WTC11 (cell line): ENCODE measurements at places on chromosomes 3 and 15. TPM values are rescaled to one million over a fixed set of nuclear protein-coding genes. Genes with fewer than 3 reads are reported as not detected.

GRCh38 chr15:101458908-101459578, 30.5 kb downstream of the PCSK6 start:
- H3K36me3 ChIP-seq, result no peaks in the 10 kb centered on the region
- no peak overlapping the region for H3K4me3 ChIP-seq
- H3K4me1 ChIP-seq, result peaks cover 8% of the 10 kb centered on the region
- DNase-seq, result no peak
- H3K27me3 ChIP-seq, result no peaks in the 10 kb centered on the region
- H3K27ac ChIP-seq, result no peak overlapping the region

DNA sequence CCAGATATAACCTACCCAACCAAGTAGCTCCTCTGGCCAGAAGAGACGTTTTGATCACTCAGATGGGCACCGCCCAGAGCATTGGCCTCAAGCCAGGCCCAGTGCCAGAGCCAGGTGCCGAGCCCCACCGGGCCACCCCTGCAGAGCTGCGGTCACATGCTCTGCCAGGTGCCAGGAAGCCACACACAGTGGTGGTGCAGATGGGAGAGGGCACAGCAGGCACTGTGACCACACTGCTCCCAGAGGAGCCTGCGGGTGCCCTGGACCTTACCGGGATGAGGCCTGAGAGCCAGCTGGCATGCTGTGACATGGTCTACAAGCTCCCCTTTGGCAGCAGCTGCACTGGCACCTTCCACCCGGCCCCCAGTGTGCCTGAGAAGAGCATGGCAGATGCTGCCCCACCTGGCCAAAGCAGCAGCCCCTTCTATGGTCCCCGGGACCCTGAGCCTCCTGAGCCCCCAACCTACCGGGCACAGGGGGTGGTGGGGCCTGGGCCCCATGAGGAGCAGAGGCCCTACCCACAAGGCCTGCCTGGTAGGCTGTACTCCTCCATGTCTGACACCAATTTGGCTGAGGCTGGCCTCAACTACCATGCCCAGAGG, 19.1 kb upstream of the APEH start:
- no peak overlapping the region for H3K4me3 ChIP-seq
- H3K27ac ChIP-seq, result no peak overlapping the region
- no peaks in the 10 kb centered on the region for H3K36me3 ChIP-seq
- no peaks in the 10 kb centered on the region for H3K27me3 ChIP-seq
- H3K4me1 ChIP-seq, result no peaks in the 10 kb centered on the region

- peaks cover 2% of the 10 kb centered on the region; the same call in 1 of the 2 replicates for H3K27me3 ChIP-seq
- no peaks in the 10 kb centered on the region for H3K36me3 ChIP-seq
- DNase-seq, result no peak
- H3K27ac ChIP-seq, result no peak overlapping the region
- H3K4me1 ChIP-seq, result no peaks in the 10 kb centered on the region
These were observed 400.8 kb upstream of the PROK2 start for GRCh38 chr3:72185549-72186399.

The HTD2 gene
- 9.9 to 14.5 TPM (median 11.4 TPM) in 3 replicates for total RNA-seq

DNA sequence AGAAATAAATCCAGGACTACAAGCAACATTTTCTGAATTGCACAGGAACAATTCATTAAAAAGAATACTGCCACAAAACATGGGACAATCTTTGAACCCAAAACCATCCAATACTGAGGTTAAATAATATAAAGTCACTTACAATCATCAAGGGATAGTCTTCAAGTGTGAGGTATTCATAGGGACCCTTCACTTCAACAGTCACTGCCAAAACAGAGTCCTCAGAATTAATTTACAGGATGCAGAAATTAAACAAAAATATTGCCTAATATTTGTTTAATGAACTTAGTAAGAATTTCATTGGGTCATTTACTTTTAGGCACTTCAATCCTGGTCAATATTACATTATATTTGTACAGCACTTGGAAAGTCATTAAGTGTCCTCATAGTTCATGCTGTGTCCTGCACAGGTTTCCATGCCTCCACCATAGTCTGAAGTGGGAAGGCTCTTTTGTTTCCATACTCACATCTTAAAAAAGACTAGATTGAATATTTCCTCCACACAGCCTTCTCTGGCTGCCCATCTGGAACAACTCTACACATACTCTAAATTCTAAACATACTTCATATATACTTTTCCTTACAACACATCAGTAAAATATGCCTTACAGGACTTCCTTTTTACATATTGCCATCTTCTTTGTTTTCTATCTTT, 31.6 kb upstream of the VPS39 start:
- no peak for DNase-seq
- peaks cover 41% of the 10 kb centered on the region for H3K36me3 ChIP-seq
- H3K27ac ChIP-seq, result no peak overlapping the region
- H3K27me3 ChIP-seq, result no peaks in the 10 kb centered on the region
- H3K4me1 ChIP-seq, result no peaks in the 10 kb centered on the region

The INKA1 gene
- total RNA-seq, result 1.4 to 2.0 TPM (median 1.5 TPM) in 3 replicates

The TUSC7 gene
- not detected in 3 replicates for total RNA-seq

The GOLGA8J gene
- total RNA-seq, result 0.11 to 0.33 TPM in 2 of 3 replicates, not detected in the other

- peak overlapping the region; percentile 96 for H3K27ac ChIP-seq
- peaks cover 21% of the 10 kb centered on the region for H3K4me1 ChIP-seq
- H3K27me3 ChIP-seq, result no peaks in the 10 kb centered on the region
- no peaks in the 10 kb centered on the region for H3K36me3 ChIP-seq
These were observed 716 bp downstream of the PTPN23 start for GRCh38 chr3:47381317-47382157.

GRCh38 chr15:91050128-91050455, 27.7 kb upstream of the VPS33B start:
- H3K4me3 ChIP-seq, result no peak overlapping the region
- DNase-seq, result no peak
- no peak overlapping the region for H3K27ac ChIP-seq
- H3K36me3 ChIP-seq, result no peaks in the 10 kb centered on the region
- no peaks in the 10 kb centered on the region; the same call in 1 of the 2 replicates for H3K27me3 ChIP-seq
